CD8-positive, alpha-beta T cell (primary cell): ENCODE measurements at places on chromosomes 11 and 22. TPM values are rescaled to one million over a fixed set of nuclear protein-coding genes. Genes with fewer than 3 reads are reported as not detected.

GRCh38 chr11:40354121-40354520 lies 1105.3 kb downstream of the LRRC4C start:
- no peak for DNase-seq

Gene CHRDL2
- total RNA-seq = not detected

DNA sequence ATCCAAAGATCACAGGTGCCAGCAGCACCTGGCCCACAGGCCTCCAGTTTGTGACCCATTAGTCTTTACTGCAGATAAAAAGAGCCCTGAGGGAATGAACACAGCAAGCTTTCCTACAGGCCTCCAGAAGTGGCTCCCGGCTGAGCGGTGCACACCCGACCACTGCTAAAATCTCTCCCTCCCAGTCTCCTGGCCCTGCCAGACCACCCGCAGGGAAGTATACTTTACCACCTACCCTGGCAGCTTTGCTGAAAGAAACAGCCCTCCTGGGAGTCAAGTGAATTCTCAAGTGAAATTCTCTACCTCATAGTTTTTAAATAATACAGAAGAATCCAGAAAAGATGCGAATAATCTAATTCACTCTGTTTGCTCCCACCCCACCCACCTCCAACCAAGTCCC lies 15.4 kb upstream of the MTNR1B start:
- no peak for DNase-seq

Gene ADM2
- total RNA-seq = 1.5 TPM

GRCh38 chr11:34337016-34337415 lies 20.8 kb downstream of the ABTB2 start:
- no peak for DNase-seq

Gene CBLIF
- not detected for total RNA-seq

Gene KDM4D
- not detected for total RNA-seq

Gene FAT3
- total RNA-seq = not detected

DNA sequence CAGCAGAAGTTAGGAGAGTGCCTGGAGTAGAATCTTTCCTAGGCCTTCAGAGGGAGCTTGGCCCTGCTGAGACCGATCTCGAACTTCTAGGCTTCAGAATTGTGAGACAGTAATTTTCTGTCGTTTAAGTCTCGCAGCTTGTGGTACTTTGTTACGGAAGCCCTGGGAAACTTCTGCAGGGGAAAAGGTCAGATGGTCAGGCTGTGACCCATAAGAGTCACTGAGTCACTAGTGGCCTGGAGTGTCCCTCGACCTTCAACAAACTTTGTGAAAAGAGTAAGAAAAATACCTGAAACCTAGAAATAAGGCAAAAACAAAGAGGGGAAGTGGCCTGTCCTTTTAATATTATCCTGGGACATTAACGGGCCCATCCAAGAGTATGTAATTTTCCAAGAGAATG lies 34.6 kb downstream of the CSNK2A3 start:
- no peak for DNase-seq

Gene CD6
- 793 TPM for total RNA-seq

DNA sequence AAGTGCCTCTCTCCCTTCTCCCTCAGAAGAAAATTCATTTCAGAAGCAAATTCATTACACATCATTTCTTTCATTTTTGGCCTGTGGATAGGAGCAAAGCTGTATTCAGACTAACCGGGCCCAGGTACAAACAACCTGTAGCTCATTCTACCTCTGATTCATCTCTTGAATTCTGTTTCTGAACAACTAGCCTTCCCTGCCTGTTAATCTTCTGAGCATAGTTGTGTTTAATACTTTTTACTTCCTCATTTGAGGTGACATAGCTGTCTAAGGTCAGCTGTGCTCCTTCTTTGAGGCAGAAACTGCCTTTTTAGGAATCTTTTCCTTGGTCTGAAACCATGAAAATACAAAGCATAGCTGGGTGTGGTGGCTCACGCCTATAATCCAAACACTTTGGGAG lies 12.6 kb upstream of the IL18BP start:
- no peak for DNase-seq

Gene FIBP
- 19.3 TPM for total RNA-seq

DNA sequence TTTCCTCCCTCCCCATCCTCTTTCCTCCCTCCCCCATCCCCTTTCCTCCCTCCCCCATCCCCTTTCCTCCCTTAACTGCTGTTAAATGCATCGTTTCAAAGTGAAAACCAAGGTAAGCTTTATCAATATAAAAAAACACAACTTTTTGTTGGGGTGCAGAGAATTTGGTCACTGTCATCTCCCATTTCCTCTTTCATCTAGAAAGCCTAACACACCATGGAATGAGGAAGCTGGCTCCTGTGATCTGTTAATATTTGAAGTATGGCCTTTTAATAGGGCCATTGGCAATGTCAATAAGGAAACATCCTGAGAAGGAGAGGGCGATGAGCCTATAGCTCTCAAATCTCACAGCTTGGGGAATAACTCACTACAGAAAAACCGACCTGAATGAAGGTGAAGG lies 7.0 kb downstream of the EXPH5 start:
- no peak for DNase-seq

DNA sequence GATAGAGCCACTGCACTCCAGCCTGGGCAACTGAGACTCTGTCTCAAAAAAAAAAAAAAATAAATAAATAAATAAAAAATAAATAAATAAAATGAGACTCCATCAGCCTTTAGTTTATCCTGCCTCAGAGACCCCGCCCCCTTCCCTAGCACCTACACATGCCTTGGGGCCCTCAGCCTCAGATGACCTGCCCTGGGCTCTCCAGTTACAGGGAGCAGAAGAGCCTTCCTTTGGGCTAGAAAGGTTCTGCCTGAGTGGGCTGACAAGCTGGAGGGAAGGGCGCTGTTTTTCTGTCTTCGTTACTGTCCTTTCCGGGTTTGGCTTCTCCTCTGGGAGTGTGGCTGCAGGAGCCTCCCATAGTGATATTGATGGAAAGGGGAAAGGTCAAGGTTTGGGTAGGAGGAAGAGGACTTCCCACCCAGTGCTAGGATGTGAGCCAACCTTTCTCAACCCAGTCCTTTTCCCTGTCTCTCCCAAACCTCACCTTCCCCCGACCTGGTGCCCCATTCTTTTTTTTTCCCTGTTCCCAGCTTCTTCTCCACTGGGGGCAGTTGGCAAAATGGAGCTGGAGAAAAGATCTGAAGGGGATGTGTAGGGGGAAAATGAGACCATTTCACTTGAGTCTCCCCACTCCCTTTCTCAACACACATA lies 1.5 kb upstream of the SF3B2 start:
- DNase-seq = no peak

DNA sequence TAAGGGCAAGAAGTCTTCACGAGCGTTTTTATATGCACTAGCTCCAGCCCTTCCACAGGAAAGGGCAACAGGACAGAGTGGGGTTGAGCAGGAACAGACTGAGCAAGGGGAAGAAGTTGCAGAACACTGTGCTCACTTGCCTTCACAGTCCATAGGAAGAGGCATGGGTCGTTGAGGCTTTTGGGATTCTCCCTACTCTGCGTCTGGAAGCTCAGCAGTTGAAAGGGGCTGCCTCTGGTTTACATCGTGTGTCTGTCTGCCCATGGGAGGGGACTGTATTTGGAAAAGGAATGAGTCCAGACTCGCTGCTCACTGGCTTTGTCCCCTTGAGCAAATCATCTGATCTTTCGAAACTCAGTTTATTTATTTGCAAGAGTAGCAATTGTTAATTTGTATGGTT lies 1.1 kb upstream of the PDGFD start:
- no peak for DNase-seq

GRCh38 chr22:19831016-19831415 lies 23.7 kb downstream of the GNB1L start:
- DNase-seq = no peak

- DNase-seq = no peak
Measured at GRCh38 chr11:17714356-17714854, 5.0 kb upstream of the MYOD1 start.

GRCh38 chr22:45642986-45643385 lies 28.6 kb upstream of the ATXN10 start:
- no peak for DNase-seq

Gene LRRC4C
- total RNA-seq = not detected

GRCh38 chr11:10022764-10023163 lies 271.3 kb downstream of the SBF2 start:
- DNase-seq = no peak

- DNase-seq = no peak
Measured at GRCh38 chr11:67484847-67485311, 2.1 kb downstream of the AIP start.

Gene TMEM132A
- total RNA-seq = not detected

Gene SH3BP1
- total RNA-seq = 51.5 TPM

GRCh38 chr11:43585877-43586608 lies 94.5 kb upstream of the HSD17B12 start:
- DNase-seq = no peak

Gene CATSPER1
- not detected for total RNA-seq
